ENCODE measurements at places on chromosomes 2 and 18. TPM values are rescaled to one million over a fixed set of nuclear protein-coding genes. Genes with fewer than 3 reads are reported as not detected.
A peak's percentile ranks its signal among the peaks of the same experiment; 100 is the strongest.

DNA sequence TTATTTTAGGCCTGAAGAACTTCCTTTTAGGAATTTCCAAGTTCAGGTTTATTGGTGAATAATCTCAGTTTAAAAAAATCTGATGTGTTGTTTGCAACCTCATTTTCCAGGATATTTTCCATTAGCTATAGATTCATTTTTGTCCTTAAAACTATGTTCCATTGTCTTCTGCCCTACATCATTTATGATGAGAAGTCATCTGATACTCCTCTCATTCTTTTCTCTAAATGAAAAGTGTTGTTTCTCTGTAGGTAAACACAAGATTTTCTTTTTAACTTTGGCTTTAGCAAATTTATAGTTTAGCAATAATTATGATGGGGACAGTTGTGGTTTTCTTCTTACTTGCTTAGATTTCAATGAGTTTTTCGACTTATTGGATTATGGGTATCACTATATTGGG lies 427.3 kb downstream of the DCDC2C start:
- H3K4me1 ChIP-seq: no peaks in the 10 kb centered on the region
- H3K4me3 ChIP-seq: no peak overlapping the region
- H3K27ac ChIP-seq: no peak overlapping the region
- H3K27me3 ChIP-seq: no peaks in the 10 kb centered on the region

GRCh38 chr18:11146947-11147345 lies 2.4 kb downstream of the PIEZO2 start:
- no peak overlapping the region for H3K4me3 ChIP-seq
- H3K27me3 ChIP-seq: peaks cover 40% of the 10 kb centered on the region
- no peak for DNase-seq
- H3K4me1 ChIP-seq: peaks cover 4% of the 10 kb centered on the region
- no peak overlapping the region for H3K27ac ChIP-seq
- H3K36me3 ChIP-seq: no peaks in the 10 kb centered on the region

- H3K27me3 ChIP-seq: peaks cover 3% of the 10 kb centered on the region
- H3K27ac ChIP-seq: no peak overlapping the region
- H3K36me3 ChIP-seq: no peaks in the 10 kb centered on the region
- no peak for DNase-seq
- H3K4me3 ChIP-seq: no peak overlapping the region
These were observed 12.3 kb upstream of the PTMA start for GRCh38 chr2:231696004-231696367.

DNA sequence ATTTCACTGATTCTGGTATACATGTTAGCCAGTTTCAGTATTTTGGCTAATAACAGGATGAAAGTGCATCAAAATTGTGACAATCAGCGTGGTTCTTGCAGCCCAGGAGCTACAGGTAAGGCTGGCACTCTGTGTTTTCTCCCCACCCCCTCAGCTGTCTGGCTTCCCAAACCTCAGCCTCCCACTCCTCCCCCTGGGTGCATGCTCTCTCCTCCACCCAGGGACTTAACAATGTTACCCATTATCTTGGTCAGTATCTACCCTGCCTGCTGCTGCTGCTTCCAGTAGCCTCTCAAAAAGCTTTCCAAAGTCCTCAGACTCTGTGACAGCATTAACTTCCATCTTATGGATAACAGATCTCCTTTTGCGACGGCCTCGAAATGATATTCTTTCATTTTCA lies 41.0 kb downstream of the TRABD2A start:
- DNase-seq: no peak
- H3K4me3 ChIP-seq: peak overlapping the region; percentile 77
- H3K4me1 ChIP-seq: peaks cover 54% of the 10 kb centered on the region
- peaks cover 74% of the 10 kb centered on the region for H3K36me3 ChIP-seq

GRCh38 chr2:28451793-28452533 lies 43.9 kb upstream of the PLB1 start:
- H3K4me3 ChIP-seq: no peak overlapping the region
- peaks cover 2% of the 10 kb centered on the region for H3K36me3 ChIP-seq
- DNase-seq: no peak
- H3K4me1 ChIP-seq: peaks cover 39% of the 10 kb centered on the region
- peak overlapping the region; percentile 21 for H3K27ac ChIP-seq

Gene SP140L
- total RNA-seq: 115 TPM

GRCh38 chr2:23587341-23587880 lies 202.4 kb downstream of the KLHL29 start:
- DNase-seq: no peak
- H3K27me3 ChIP-seq: no peaks in the 10 kb centered on the region
- H3K36me3 ChIP-seq: no peaks in the 10 kb centered on the region
- no peaks in the 10 kb centered on the region for H3K4me1 ChIP-seq
- H3K27ac ChIP-seq: no peak overlapping the region

DNA sequence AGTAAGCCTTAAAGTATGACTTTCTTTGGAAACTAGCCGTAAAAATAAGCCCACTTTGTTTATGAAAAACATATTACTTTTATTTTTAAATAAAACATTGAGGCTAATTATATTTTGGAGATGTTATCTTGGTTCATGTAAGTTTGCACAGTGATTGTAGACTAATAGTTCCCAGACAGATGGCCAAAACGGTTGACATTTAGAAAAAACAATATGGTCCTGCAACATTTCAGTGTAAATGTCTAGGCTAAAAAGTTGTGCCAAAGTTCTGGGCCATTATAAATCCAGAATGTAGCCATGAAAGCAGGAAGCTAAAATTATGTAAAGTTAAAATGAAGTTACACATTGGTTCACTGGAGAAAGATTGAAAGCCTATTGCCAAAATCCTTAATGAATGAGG lies 43.6 kb downstream of the SLC5A7 start:
- H3K27me3 ChIP-seq: no peaks in the 10 kb centered on the region
- H3K4me3 ChIP-seq: no peak overlapping the region
- H3K36me3 ChIP-seq: no peaks in the 10 kb centered on the region
- H3K4me1 ChIP-seq: no peaks in the 10 kb centered on the region

DNA sequence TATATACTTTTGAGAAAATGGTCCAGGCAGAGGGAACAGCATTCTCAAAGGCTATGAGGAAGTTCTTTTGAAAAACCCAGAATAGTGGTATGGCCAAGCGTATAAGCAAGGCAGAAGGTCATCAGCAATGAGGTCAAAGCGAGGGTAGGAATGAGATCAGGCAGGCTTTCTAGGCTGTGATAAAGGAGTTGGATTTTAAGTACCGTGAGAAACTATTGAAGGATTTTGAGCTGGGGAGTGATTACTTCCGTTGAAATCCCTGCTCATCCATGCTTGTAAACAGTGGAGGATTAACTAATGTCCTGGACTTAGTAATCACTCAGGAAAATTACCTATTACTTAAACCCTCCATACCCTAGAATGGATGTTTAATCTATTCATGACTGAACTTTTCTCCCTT lies 50.2 kb downstream of the EMILIN2 start:
- peaks cover 8% of the 10 kb centered on the region for H3K4me1 ChIP-seq
- H3K27me3 ChIP-seq: no peaks in the 10 kb centered on the region
- H3K36me3 ChIP-seq: peaks cover 3% of the 10 kb centered on the region
- DNase-seq: no peak

DNA sequence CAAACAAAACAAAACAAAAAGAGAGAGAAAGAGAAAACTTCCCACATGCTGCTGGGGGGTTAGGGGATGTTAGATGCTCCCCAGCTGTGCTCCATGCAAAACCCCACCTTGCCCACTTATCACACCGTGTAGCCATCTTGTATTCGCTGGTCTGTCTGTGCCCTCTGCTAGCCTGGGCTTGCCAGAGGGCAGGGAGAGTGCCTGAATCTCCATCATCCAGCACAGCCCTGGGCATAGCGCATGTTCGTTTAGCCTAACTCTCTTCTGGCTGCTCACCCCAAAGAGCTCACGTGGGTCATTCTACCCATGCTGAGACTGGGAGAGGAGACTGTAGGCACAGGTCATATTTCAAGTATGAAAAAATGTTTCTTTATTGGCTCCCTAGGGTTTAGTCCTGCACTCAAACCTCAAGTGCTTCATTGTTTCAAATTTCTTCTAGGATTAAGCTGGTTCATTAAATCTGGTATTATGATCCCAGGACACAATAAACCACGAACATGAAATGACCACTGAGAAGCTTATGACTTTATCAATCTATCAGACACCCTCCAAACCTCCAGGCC lies 100.5 kb downstream of the KCNF1 start:
- H3K27ac ChIP-seq: no peak overlapping the region
- peaks cover 2% of the 10 kb centered on the region for H3K27me3 ChIP-seq
- no peak overlapping the region for H3K4me3 ChIP-seq
- no peaks in the 10 kb centered on the region for H3K36me3 ChIP-seq
- no peaks in the 10 kb centered on the region for H3K4me1 ChIP-seq

DNA sequence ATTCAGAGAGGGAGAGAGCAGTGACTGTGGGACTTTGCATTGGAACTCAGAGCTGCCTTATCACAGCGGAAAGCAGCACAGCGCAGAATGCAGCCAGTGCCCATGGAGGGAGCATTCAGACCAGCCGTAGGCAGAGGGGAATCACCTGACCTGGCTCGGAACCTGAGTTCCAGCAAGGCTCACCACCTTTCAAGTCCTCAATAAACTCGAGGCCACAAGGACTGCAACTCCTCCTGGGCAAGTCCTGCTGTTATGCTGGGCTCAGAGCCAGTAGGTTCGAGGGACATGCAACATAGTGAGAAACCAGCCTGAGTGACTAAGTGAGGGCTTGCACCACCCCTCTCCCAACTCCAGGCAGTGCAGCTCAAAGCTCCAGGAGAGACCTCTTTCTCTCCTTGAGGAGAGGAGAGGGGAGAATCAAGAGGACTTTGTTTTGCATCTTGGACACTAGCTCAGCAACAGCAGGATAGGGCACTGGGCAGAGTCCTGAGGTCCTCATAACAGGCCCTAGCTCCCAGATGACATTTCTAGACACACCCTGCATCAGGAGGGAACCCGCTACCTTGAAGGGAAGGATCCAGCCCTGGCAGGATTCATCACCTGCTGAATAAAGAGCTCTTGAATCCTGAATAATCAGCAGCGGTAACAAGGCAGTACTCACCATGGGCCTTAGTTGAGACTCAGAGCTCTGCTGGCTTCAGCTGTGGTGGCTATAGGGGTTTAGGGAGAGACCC lies 136.8 kb upstream of the OTOS start:
- H3K4me1 ChIP-seq: no peaks in the 10 kb centered on the region
- H3K36me3 ChIP-seq: no peaks in the 10 kb centered on the region
- no peak overlapping the region for H3K4me3 ChIP-seq
- H3K27me3 ChIP-seq: peaks cover 54% of the 10 kb centered on the region
- no peak for DNase-seq

Gene EMILIN1
- 0.91 TPM for total RNA-seq

Gene LDLRAD4
- total RNA-seq: 40.3 TPM

Gene THSD7B
- total RNA-seq: not detected

GRCh38 chr2:144522897-144523595 lies 3.1 kb upstream of the ZEB2 start:
- H3K27ac ChIP-seq: no peak overlapping the region
- H3K36me3 ChIP-seq: peaks cover 2% of the 10 kb centered on the region

Gene PAPOLG
- total RNA-seq: 25.9 TPM

DNA sequence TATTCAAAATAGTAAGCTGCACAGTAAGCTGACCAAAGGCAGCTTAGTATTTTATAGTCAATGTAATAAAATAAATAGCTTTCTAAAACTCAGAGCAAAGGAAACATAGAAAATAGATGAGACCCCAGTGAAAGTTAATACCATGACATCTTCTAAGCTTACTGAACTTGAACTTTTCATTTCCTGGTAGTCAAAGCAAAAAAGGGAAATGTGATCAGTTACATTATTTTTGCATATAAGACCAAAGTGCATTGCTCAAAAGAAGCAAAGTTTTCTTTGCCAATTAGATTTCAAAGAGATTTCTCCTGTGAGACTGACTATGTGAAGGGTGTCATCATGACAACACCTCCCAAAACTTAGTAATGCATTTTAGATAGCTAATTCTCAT lies 70.2 kb downstream of the MYO1B start:
- H3K4me1 ChIP-seq: no peaks in the 10 kb centered on the region
- no peaks in the 10 kb centered on the region for H3K36me3 ChIP-seq
- no peak overlapping the region for H3K4me3 ChIP-seq
- no peak for DNase-seq

Gene INHBB
- total RNA-seq: not detected

Gene ACTG2
- 0.43 TPM for total RNA-seq

- H3K4me3 ChIP-seq: no peak overlapping the region
- no peaks in the 10 kb centered on the region for H3K4me1 ChIP-seq
- peaks cover 8% of the 10 kb centered on the region for H3K27me3 ChIP-seq
These were observed 279.2 kb downstream of the CLIP4 start for GRCh38 chr2:29394311-29394980.

Gene GIGYF2
- total RNA-seq: 66.8 TPM

GRCh38 chr2:223418131-223418530 lies 184.0 kb downstream of the SCG2 start:
- no peaks in the 10 kb centered on the region for H3K36me3 ChIP-seq
- no peak overlapping the region for H3K4me3 ChIP-seq
- no peaks in the 10 kb centered on the region for H3K4me1 ChIP-seq
- H3K27ac ChIP-seq: no peak overlapping the region
- DNase-seq: no peak

GRCh38 chr2:216133397-216133796 lies 24.2 kb downstream of the XRCC5 start:
- H3K36me3 ChIP-seq: peaks cover 55% of the 10 kb centered on the region
- H3K4me3 ChIP-seq: no peak overlapping the region
- peaks cover 33% of the 10 kb centered on the region for H3K4me1 ChIP-seq
- H3K27ac ChIP-seq: peak overlapping the region; percentile 32
- no peaks in the 10 kb centered on the region for H3K27me3 ChIP-seq

Gene SOX11
- total RNA-seq: not detected

Gene GALNT14
- not detected for total RNA-seq

Gene HOXD13
- total RNA-seq: not detected

Gene GAD1
- 1.9 TPM for total RNA-seq

Gene TRIB2
- 48.7 TPM for total RNA-seq

- no peaks in the 10 kb centered on the region for H3K36me3 ChIP-seq
- H3K27me3 ChIP-seq: peaks cover 8% of the 10 kb centered on the region
- no peak for DNase-seq
- H3K27ac ChIP-seq: no peak overlapping the region
These were observed 16.3 kb downstream of the SLC3A1 start for GRCh38 chr2:44291281-44292248.

DNA sequence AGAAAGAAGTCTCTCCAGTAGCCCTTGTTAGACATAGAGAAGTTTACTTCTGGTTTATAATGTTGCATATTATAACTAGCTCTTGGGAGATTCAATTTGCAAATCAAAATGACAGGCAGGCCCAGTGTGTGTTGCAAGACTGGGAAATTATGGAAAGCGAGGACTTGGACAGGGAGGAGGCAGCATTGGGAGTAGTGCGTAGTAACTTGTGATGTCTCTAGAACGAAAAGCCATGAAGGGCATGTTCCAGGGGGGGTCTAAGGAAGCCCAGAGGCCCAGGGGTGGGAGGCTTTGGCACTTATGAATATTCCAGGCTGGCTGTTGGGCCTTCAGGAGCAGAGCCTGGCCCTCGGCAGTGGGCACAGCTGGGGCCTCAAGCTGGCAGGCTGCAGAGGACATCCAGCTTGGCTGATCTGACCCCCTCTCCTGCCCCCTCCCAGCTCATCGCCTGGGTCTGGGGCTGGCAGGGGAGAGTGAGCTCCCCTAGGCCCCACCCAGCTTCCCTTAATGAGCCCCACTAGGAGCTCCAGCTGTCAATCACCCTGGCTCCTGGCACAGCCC lies 55.3 kb upstream of the TCF7L1 start:
- no peak for DNase-seq
- no peaks in the 10 kb centered on the region for H3K36me3 ChIP-seq
- H3K27ac ChIP-seq: no peak overlapping the region
- no peaks in the 10 kb centered on the region for H3K4me1 ChIP-seq
- no peak overlapping the region for H3K4me3 ChIP-seq
- peaks cover 27% of the 10 kb centered on the region for H3K27me3 ChIP-seq
